ENCODE measurements at places on chromosomes 2 and 18. TPM values are rescaled to one million over a fixed set of nuclear protein-coding genes. Genes with fewer than 3 reads are reported as not detected.

Gene FABP1
- not detected for total RNA-seq

Gene GAREM1
- 5.2 TPM for total RNA-seq

Gene ST6GAL2
- total RNA-seq: 7.6 TPM

DNA sequence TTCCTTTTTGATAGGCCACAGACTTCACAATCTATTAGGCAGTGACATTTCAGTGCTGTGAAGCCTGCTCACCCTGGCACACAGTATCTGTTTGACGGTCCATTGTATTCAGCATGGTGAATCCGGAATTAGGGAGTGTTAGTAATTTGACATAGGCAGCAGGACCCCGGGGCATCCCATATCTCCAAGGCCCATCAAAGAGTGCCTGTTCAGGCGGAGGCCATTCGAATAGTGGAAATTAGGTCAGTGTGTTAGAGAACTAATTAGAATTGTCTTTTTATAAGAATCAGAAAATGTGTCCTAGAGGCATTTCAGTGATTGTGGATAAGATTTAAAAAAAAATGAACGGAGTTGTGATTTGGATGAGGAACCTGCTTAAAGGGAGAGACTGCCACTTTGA lies 818.8 kb upstream of the SOX11 start:
- H3K27me3 ChIP-seq: no peaks in the 10 kb centered on the region
- H3K4me1 ChIP-seq: no peaks in the 10 kb centered on the region
- no peak for DNase-seq
- no peak overlapping the region for H3K27ac ChIP-seq
- no peak overlapping the region for H3K4me3 ChIP-seq

- no peak for DNase-seq
- H3K36me3 ChIP-seq: no peaks in the 10 kb centered on the region
- H3K4me3 ChIP-seq: no peak overlapping the region
- no peak overlapping the region for H3K27ac ChIP-seq
- no peaks in the 10 kb centered on the region for H3K4me1 ChIP-seq
These were observed 16.4 kb upstream of the TUBB6 start for GRCh38 chr18:12291690-12292089.

DNA sequence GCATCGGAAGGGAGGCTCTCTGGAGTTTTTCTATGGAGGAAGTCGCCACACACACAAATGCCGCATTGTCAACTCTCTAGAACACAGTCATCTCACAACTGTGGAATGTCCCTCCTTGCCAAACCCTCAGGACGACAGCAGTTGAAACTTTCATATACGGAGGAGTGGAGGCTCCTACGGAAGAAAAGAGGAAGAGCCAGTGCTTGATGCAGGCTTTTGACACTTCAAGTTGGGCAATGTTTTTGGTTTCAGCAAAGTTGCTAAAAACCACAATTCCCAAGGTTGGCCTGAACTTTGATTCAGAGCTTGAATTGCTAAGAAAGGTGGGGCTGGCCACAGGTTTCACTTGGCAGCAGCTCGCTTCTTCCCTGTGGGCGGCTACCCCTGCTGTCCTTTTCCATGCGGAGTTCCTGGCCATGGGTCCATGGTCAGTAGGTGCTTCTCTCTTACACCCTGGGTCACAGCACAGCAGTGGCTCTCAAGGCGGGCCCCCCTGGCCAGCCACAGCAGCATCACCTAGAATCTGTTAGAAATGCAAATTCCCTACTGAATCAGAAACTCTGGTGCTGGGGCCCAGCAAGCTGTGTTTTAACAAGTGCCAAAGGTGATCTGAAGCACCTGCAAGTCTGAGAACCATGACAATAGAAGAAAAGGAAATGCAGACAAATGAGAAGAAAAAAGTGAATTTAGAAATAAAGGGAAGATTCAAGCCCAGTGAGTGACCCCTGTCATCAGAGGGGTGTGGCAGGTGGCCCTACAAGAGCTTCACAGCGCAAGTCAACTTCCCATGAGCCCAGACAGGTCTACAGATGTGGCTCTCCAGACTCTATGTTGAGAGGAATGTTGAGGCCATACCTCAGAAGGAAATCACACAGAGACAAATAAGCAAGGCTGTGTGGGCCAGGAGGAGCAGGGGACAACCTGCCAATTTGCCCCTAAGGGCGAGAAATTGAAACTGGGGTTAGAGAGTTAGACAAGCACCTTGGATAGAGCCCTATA lies 856.4 kb downstream of the RNF144A start:
- H3K27ac ChIP-seq: no peak overlapping the region
- H3K4me1 ChIP-seq: peaks cover 7% of the 10 kb centered on the region
- no peaks in the 10 kb centered on the region for H3K27me3 ChIP-seq
- no peaks in the 10 kb centered on the region for H3K36me3 ChIP-seq
